ENCODE measurements at places on chromosomes 4 and X.
A peak's percentile ranks its signal among the peaks of the same experiment; 100 is the strongest.

DNA sequence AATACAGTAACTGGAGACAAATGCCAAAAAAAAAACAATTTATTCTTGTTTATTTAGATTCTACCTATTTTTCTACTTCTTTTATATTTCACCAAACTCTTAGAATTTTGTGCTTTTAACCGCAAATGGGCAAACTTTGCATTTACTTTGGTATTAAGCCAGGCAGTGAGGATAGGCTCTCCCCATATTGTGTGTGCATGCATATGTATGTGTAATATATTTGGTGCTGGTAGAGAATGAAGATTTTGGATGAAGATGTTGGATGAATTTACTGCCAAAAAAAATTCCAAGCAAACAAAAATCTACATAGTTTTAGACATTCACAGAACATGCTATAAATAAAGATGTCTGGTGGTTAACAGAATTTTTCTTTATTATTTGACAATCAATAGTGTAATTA lies 30.3 kb downstream of the GALNTL6 start:
- no peak overlapping the region for H3K4me3 ChIP-seq
- H3K36me3 ChIP-seq: no peaks in the 10 kb centered on the region
- no peak for DNase-seq
- H3K27me3 ChIP-seq: no peaks in the 10 kb centered on the region
- no peaks in the 10 kb centered on the region for H3K4me1 ChIP-seq
- H3K27ac ChIP-seq: no peak overlapping the region

- no peaks in the 10 kb centered on the region for H3K27me3 ChIP-seq
- peak; percentile 60 for DNase-seq
- no peak overlapping the region for H3K27ac ChIP-seq
- peaks cover 37% of the 10 kb centered on the region for H3K36me3 ChIP-seq
- H3K4me3 ChIP-seq: no peak overlapping the region
Measured at GRCh38 chr4:55993994-55994663, 45.4 kb downstream of the CEP135 start.

GRCh38 chrX:37083880-37084279 lies 75.7 kb downstream of the FAM47C start:
- no peak for DNase-seq
- no peaks in the 10 kb centered on the region for H3K4me1 ChIP-seq
- no peak overlapping the region for H3K27ac ChIP-seq
- H3K4me3 ChIP-seq: no peak overlapping the region

GRCh38 chr4:67988991-67989390 lies 25.7 kb upstream of the TMPRSS11A start:
- no peak for DNase-seq
- H3K4me3 ChIP-seq: no peak overlapping the region
- no peaks in the 10 kb centered on the region for H3K4me1 ChIP-seq

DNA sequence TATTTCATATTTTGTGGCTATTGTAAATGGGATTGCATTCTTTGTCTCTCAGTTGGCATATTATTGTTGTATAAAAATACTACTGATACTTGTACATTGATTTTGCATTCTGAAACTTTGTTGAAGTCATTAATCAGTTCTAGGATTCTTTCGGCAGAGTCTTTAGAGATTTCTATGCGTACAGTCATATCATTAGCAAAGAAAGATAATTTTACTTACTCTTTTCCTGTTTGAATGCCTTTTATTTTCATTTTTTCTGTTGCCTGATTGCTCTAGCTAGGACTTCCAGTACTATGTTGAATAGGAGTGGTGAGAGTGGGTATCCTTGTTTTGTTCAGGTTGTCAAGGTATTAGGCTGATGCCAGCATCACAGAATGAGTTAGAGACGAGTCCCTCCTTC lies 722.0 kb upstream of the PCDH10 start:
- no peak for DNase-seq
- no peak overlapping the region for H3K4me3 ChIP-seq
- H3K27me3 ChIP-seq: no peaks in the 10 kb centered on the region
- no peak overlapping the region for H3K27ac ChIP-seq
- H3K4me1 ChIP-seq: no peaks in the 10 kb centered on the region

GRCh38 chr4:181606300-181606699 lies 636.9 kb upstream of the TENM3 start:
- H3K4me3 ChIP-seq: no peak overlapping the region
- no peaks in the 10 kb centered on the region for H3K4me1 ChIP-seq
- no peaks in the 10 kb centered on the region for H3K27me3 ChIP-seq
- H3K36me3 ChIP-seq: no peaks in the 10 kb centered on the region
- no peak for DNase-seq

DNA sequence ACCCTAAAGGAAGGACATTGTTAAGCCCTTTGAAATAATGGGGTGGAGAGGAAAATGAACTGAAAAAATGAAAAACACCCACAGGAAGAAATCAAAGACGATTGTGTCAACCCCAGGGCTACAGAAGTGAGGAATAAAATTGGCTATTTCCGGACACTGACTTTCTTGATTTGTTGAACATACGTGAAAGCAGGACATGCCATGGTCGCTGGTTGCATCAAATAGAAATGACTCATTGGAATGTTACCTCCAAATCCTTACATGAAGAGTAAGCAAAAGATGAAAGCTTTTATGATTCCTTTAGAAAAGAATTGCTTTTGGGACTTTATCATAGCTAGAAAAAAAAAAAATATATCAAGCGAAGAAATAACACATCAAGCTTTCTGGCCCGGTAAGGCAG lies 75.3 kb downstream of the DCUN1D4 start:
- H3K4me3 ChIP-seq: no peak overlapping the region
- no peak overlapping the region for H3K27ac ChIP-seq
- H3K36me3 ChIP-seq: peaks cover 21% of the 10 kb centered on the region
- DNase-seq: no peak
- no peaks in the 10 kb centered on the region for H3K27me3 ChIP-seq
- H3K4me1 ChIP-seq: no peaks in the 10 kb centered on the region

DNA sequence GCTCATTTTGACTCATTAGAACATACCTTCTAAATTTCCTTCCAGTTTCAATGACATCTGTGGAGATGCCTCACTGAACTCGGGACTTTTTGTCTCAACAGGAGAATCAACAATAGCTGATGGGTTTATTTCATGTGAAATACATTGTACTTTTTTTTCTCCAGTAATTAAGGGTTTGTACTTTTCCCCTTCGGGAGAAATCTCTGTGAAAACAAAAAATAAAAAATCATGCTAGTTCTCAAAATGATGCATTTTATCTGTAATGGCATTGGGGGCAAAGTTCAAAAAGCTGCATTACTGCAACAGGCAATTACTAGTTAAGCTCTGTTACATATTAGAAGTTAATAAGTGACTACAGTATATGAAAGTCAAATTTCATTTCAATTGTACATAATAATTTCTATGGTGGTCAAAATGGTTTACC lies 167.3 kb upstream of the SH3RF1 start:
- no peak overlapping the region for H3K4me3 ChIP-seq
- no peaks in the 10 kb centered on the region for H3K36me3 ChIP-seq
- no peaks in the 10 kb centered on the region for H3K27me3 ChIP-seq
- H3K4me1 ChIP-seq: no peaks in the 10 kb centered on the region
- DNase-seq: no peak
- no peak overlapping the region for H3K27ac ChIP-seq

DNA sequence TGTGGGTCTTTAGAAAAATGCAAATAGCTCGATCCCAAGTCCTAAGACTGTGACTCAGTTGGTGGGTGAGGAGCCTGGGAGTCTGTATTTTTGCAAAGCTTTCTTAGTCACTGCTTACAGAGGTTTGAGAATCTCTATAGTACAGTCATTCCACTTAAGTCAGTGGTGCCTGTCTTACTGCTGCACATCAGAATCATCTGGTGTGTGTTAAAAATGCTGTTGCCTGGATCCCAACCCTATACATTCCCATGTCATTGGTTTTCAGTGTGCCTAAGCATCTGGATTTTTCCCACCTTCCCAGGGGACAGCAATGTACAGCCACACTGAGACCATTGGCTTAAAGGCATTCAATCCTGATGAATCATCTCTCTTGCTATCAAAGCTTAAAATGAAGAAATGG lies 21.0 kb upstream of the GEMIN8 start:
- H3K4me3 ChIP-seq: no peak overlapping the region
- H3K27ac ChIP-seq: no peak overlapping the region
- DNase-seq: no peak
- H3K36me3 ChIP-seq: no peaks in the 10 kb centered on the region
- no peaks in the 10 kb centered on the region for H3K4me1 ChIP-seq
- H3K27me3 ChIP-seq: peaks cover 3% of the 10 kb centered on the region

DNA sequence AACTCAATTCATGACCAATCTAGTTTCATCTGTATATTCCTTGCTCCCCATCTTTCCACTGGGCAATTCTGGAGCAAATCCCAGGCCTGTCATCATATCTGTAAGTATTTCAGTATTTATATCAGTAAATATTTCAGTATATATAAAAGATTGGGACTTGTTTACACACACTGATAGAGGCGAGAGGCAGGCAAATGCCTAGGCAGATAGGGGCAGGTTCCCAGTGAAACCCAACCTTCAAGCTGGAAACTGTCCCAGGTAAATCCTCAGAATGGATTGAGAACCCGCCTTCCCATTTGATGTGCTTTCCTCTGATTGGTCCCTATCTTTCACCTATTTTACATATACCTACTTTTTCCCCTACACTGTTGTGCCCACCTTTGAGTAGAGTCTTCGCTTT lies 23.8 kb upstream of the TBC1D1 start:
- H3K36me3 ChIP-seq: peaks cover 8% of the 10 kb centered on the region
- DNase-seq: no peak
- no peak overlapping the region for H3K4me3 ChIP-seq

DNA sequence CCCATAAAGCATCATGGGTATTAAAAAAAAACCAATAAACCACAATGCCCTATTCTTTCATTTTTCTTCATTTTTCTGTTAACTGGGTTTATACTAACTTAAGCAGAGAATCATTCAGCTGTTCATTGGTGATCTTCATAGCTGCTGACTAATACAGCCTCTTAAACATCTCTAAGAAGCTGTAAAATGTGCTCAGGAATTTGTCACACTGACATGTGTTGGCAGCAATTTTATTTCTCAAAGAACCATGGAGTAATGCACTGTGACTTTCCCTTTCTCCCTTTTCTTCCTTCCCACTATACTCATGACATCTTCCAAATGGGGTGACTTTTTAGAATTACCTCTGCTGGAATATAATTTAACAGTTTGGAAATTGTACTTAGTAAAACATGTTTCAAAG lies 315.4 kb downstream of the ANTXR2 start:
- no peaks in the 10 kb centered on the region for H3K36me3 ChIP-seq
- H3K4me3 ChIP-seq: no peak overlapping the region
- no peak overlapping the region for H3K27ac ChIP-seq
- H3K4me1 ChIP-seq: no peaks in the 10 kb centered on the region
- H3K27me3 ChIP-seq: peaks cover 2% of the 10 kb centered on the region
- DNase-seq: no peak

- H3K4me1 ChIP-seq: no peaks in the 10 kb centered on the region
- no peak overlapping the region for H3K27ac ChIP-seq
- H3K36me3 ChIP-seq: no peaks in the 10 kb centered on the region
Measured at GRCh38 chr4:81623434-81623833, 151.7 kb upstream of the RASGEF1B start.

DNA sequence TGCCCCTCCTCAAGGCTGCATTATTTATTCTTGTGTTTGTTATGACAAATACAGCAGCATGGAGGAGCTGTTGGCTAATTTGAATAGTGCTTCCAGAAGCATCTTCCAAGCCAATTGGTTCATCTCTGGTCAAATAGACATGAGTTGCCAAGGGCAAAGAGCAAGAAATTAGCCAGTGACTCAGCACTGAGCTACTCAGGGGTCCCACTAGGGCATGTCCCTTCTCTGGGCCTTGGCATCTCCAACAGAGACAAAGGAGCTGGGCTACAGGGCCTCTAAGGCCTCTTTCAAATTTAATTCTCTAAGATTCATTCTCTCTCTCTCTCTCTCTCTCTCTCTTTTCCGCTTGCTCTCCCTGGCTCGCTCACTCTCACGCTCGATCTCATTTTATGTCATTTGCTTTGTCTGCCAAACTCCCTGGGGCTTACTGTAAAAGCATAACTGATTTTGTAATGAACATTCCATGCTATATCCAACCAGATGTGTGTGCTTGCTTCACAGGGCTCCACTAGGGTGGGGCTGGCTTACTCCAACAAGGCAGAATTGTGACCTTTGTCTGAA lies 86.7 kb upstream of the MAGEA4 start:
- H3K27ac ChIP-seq: no peak overlapping the region
- no peak overlapping the region for H3K4me3 ChIP-seq
- no peaks in the 10 kb centered on the region for H3K36me3 ChIP-seq
- H3K27me3 ChIP-seq: no peaks in the 10 kb centered on the region
- H3K4me1 ChIP-seq: no peaks in the 10 kb centered on the region
- DNase-seq: no peak

DNA sequence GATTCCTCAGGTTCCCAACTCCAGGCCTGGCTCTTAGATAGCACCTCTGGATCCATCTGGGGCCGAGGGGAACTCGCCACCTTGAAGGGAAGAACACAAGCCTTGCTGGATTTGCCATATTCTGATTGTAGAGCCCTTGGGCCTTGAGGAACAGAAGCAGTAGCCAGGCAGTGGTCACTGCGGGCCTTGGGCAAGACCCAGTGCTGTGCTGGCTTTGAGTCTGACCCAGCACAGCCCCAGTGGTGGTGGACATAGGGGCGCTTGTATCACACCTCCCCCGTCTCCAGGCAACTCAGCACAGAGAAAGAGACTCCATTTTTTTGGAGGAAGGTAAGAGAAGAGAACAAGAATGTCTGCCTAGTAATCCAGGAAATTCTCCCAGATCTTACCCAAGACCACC lies 45.5 kb downstream of the CHRNA9 start:
- no peak overlapping the region for H3K4me3 ChIP-seq
- no peak overlapping the region for H3K27ac ChIP-seq
- no peak for DNase-seq
- no peaks in the 10 kb centered on the region for H3K36me3 ChIP-seq
- no peaks in the 10 kb centered on the region for H3K27me3 ChIP-seq

- H3K4me1 ChIP-seq: no peaks in the 10 kb centered on the region
- H3K36me3 ChIP-seq: no peaks in the 10 kb centered on the region
- no peak overlapping the region for H3K4me3 ChIP-seq
- DNase-seq: no peak
- no peaks in the 10 kb centered on the region for H3K27me3 ChIP-seq
Measured at GRCh38 chr4:174789657-174790056, 39.4 kb downstream of the GLRA3 start.

GRCh38 chr4:10730590-10730989 lies 46.0 kb upstream of the CLNK start:
- H3K4me3 ChIP-seq: peak overlapping the region; percentile 32
- H3K27me3 ChIP-seq: no peaks in the 10 kb centered on the region
- peak overlapping the region; percentile 38 for H3K27ac ChIP-seq

- no peak overlapping the region for H3K4me3 ChIP-seq
- H3K4me1 ChIP-seq: no peaks in the 10 kb centered on the region
- DNase-seq: no peak
- no peaks in the 10 kb centered on the region for H3K27me3 ChIP-seq
- no peak overlapping the region for H3K27ac ChIP-seq
Measured at GRCh38 chrX:15714529-15714928, 23.5 kb upstream of the CA5B start.

DNA sequence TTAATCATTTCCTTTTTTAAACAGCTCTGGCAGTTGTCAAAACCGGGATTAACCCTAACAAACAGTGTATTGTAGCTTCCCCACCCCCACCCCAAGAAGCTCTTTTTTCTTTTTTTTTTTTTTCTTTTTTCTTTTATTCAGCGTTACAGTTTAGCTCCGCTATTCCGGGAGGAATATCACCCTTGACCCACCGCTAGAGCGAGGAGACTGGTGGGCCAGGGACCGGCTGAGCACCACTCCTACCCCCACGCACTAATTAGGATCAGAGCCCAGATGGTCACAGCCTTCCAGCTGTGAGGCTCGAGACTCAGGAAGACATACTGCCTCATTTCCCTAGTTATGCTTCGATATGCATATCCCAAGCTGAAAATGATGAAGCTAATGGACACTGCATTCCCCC lies 2.0 kb downstream of the PARM1 start:
- peaks cover 18% of the 10 kb centered on the region for H3K27me3 ChIP-seq
- H3K4me3 ChIP-seq: no peak overlapping the region
- no peak for DNase-seq
- no peaks in the 10 kb centered on the region for H3K4me1 ChIP-seq
- no peak overlapping the region for H3K27ac ChIP-seq
- H3K36me3 ChIP-seq: no peaks in the 10 kb centered on the region

Data from CD4-positive, CD25-positive, alpha-beta regulatory T cell (primary cell).